ENCODE measurements at places on chromosomes 16 and 17.

- no peak for DNase-seq
Measured at GRCh38 chr17:60586288-60586974, 13.6 kb upstream of the PPM1D start.

DNA sequence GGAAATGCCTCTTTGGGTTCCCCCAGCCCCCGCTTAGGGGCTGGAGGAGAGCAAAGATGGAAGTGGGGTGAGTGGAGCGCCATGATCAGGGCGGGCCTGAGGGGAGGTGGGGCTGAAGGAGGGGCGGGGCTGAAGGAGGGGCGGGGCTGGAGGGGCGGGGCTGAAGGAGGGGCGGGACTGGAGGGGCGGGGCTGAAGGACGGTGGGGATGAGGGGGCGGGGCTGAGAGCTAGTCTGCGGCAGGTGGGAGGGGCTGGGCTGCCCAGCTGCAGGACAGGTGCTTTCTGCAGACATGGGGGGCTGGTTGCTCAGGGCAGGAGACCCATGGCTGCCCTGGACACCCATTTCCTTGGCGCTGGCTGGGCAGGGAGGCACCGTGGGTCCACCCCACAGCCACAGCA lies 39.1 kb upstream of the PABPN1L start:
- no peak for DNase-seq

- no peak for DNase-seq
Measured at GRCh38 chr17:30376621-30377452, 1.9 kb upstream of the CPD start.

DNA sequence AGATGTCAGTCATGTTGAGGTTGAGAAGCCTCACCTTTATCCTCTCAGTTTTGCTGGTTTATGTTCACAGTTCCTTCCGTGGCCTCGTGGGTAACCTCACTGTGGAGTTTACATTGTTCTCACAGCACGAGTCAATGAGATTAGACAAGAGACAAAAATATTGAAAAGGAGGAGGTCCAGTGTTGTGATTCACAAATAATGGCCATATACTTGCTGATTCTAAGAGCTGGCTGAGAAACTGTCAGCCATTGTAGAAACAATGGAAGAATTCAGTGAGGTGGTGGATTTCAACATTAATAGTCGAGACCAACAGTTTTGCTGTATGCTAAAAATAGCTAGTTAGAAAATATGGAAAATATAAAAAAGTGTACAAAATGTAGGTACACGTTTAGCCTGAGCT lies 176.4 kb upstream of the WSCD1 start:
- DNase-seq = no peak

GRCh38 chr17:39820987-39821386 lies 43.1 kb downstream of the IKZF3 start:
- DNase-seq = no peak

DNA sequence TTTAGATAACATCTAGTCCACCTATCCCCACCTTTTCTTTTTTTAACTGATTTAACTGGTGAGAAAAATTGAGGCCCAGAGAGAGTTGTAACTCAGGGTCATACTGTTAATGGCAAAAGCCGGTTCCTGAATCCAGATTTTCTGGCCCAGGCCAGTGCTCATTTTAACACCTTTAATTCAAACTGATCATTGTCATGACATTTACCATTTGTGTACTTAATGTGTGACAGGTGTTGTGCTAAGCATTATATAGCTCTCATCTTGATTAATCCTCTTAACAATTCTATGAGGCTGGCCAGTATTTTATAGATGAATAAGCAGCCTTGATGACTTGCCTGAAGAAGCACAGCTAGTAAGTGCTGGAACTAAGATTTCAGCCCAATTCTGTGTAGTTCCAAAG lies 14.4 kb downstream of the RHOT1 start:
- DNase-seq = no peak

DNA sequence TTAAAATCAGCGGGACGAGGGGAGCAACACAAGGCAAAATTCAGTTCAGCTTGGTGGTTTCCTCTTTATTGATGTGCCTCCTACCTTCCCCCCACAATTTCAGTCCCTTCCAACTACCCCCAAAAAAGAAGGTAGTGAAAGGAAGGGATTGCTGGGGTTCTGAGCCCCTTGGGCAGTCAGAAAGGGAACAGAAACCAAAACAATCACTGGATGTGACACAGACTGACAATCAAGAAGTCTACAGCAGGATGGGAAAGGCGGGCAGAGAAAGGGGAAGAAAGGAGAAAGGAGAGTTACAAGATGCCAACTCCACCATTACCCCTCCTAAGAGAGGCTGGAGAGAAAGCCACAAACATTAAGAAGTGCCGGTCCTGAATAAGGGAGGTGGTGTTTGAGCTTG lies 1.1 kb upstream of the PHF23 start:
- no peak for DNase-seq

- no peak for DNase-seq
Measured at GRCh38 chr17:50952013-50952412, 85.9 kb upstream of the TOB1 start.
